Right kidney (tissue), 9 donors: ENCODE measurements at places on chromosomes 2 and 18.

- no peak for DNase-seq
These were observed 253.9 kb downstream of the AGAP1 start for GRCh38 chr2:235747786-235748091.

DNA sequence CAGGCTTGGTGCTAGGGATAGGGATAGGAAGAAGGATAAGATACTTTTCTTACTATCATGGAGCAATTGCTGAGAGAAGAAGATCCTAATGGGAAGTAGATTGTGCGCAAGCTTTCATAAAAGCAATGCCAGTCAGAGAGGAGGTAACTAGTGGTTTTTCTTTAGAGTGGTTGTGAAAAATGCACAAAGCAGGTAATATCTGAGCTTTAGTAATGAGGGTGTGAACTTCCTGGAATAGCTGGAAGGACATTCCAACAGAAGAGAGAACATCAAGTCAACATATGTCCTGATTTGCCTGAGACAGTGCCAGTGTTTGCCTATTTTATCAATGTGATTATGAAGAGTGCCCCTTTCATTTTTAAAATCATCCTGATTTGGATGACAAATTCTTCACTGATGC is 34.1 kb downstream of the CCBE1 start:
- no peak for DNase-seq

GRCh38 chr18:73235491-73235890 is 367.7 kb upstream of the NETO1 start:
- no peak for DNase-seq

DNA sequence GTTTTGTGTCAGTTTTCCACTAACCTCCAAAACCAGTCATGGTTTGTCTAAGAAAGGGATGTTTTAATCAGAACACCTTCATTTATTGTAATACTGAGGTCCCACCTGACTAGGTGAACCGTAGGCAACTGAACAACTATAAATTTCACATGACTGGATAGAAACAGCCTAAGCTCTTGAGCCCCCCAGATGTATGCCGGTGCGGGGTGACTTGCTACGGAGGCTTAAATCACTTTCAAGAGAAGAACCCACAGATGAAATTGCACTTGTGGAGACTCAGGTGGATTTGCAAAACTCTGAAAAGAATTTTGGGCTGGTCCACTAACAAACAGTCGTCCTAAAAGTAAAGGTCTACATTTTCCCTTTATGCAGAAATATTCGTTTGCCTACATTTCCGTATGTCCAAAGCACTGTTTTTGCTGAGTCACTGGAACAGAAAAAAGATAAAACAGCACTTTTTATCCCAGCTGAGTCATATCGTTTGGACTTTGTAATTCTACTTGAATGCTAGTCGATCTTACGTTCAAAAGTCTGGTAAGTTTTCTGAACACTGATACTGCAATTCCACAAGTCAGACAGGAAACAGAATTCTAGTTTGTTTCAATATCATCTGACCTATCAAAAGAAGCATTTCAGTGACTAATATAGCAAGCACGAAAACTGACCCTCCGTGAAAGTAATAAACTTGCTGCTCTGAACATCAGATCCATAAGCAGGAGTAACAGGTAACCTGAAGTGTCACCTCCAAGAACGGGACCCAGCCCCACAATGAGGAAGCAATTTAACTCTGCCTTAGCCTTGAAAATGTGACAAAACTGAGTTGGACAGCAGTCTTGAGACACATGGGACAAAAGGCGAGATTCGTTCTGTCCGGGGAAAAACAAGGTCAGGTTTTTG is 18.1 kb downstream of the ZNF516 start:
- DNase-seq, result no peak

- no peak for DNase-seq
These were observed 69.2 kb downstream of the BOLA3 start for GRCh38 chr2:74078466-74078865.

DNA sequence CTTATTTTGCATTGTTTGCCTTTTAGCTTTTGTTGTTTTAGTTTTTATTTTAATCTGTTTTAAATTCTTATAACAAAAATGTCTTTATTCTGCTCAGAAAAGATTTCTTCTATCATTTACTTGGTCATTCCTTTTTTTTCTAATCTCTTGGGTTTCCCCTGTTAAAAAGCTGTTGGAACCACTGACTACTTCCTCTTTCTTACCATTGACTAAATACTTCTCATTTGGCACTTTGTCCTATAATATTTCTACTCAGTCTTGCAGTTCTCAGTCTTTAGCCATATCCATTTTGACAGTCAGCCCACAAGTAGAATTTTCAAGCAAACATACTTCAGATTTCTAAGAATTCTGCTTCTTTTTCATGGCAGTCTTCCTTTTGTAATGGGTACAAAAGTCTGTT is 567.2 kb downstream of the SATB2 start:
- no peak for DNase-seq
